Activated T-helper 1 cell treated with anti-CD3 and anti-CD28 coated beads, Interleukin-2, amount 50 U/mL, for 16 hours (primary cell): ENCODE measurements at places on chromosomes 3 and 15.

GRCh38 chr3:152709659-152710058 is 125.3 kb upstream of the P2RY1 start:
- no peak for DNase-seq

GRCh38 chr3:178203650-178204049 is 332.6 kb upstream of the KCNMB2 start:
- no peak for DNase-seq

DNA sequence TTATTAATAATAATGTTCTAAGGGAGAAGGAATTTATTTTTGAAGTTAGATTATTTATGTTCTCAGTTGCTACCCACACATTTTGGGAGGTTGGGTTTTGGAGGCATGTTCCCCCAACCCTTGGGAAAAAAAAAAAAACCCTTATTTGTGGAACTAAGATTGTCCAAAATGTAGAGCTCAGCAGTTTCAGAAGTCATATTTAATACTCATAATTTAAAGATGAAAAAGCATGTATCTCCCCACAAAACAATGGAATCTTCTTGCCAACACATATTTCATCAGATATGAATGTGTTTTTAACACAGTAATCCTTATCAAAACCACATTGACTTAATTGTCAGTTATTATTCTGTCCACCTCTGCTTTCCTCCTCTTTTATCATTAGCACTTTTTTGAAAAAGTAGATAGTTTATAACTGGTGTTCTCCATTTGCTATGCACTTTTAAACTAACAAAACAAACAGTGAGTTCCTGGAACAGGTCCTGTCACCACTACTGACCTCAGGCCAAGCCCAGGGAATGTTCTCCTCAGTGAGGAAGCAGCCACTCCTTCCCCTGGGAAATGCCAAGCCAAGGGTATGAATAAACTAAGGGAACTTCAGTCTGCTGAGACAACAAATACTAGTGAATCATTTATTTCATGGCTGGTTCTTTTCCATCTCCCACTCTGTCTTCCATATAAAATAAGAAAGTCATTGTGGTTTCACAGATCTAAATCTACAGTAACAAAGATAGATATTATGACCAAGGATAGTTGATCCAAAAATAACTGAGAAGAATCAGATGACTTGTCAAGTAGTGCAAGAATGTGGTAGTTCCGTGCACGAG is 414.4 kb upstream of the ALCAM start:
- no peak for DNase-seq

DNA sequence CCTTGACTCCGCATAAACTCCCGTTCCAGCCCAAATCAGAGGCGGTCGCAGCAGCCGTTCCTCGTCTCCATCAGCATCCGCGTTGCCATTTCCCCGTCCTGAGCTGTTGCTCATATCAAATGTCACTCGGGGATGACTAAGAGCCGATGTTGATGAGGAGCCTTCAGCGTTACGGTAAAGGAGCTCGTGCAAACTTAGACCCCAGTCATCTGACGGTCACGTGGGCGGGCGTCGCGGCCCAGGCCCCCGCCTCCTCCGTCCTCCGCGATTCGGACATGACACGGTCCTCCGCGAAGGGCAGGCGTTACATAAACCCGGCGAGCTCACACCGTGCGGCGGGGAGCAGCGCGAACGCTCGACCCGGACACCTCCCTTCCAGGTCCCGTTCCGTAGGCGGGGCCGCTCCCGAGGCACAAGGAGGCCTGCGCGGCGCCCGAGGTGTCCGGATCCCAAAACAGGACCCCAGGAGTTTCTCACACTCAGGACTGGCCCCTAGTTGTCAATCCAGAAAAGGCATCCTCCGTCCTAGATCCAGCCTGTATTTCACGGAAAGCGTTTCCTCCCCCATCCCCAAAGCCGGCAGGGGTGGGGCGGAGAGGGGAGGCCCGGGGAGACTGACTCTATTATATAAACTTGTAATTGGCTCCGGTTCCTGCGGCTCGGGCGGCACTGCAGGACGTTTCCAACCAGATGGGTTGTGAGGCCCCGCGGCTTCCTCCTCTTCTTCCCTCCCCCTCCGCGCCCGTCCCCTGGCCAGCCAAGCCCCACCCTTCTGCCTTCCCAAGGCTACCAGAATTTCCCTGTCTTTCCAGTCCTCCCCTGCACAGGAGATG is 100.0 kb upstream of the IGF1R start:
- peak; percentile 13 for DNase-seq

- no peak for DNase-seq
Observed at GRCh38 chr15:35058534-35059054, 26.5 kb downstream of the NANOGP8 start.

- DNase-seq = no peak
Observed at GRCh38 chr3:54951405-54951804, 23.5 kb upstream of the LRTM1 start.

DNA sequence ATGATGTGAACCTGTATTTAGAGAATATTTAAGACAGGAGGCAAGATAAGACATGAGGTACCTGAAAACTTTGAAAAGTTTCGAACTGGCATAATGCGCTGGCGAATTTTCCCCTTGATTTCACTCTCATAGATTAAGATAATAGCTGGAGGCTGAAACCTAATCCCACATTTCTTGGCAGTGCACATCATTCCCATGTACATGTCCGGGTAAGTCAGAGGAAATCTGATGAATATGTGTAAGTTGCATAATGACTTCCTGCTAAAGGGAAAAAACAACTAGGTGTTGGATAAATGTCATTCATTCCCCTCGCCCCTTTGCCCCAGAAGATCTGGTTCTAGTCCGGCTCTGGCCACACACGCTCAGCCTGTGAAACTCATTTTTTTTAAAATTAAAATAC is 3.6 kb downstream of the CEP19 start:
- DNase-seq = no peak

GRCh38 chr3:148344521-148344920 is 353.2 kb upstream of the AGTR1 start:
- no peak for DNase-seq
